ENCODE measurements at places on chromosomes 4 and X.

DNA sequence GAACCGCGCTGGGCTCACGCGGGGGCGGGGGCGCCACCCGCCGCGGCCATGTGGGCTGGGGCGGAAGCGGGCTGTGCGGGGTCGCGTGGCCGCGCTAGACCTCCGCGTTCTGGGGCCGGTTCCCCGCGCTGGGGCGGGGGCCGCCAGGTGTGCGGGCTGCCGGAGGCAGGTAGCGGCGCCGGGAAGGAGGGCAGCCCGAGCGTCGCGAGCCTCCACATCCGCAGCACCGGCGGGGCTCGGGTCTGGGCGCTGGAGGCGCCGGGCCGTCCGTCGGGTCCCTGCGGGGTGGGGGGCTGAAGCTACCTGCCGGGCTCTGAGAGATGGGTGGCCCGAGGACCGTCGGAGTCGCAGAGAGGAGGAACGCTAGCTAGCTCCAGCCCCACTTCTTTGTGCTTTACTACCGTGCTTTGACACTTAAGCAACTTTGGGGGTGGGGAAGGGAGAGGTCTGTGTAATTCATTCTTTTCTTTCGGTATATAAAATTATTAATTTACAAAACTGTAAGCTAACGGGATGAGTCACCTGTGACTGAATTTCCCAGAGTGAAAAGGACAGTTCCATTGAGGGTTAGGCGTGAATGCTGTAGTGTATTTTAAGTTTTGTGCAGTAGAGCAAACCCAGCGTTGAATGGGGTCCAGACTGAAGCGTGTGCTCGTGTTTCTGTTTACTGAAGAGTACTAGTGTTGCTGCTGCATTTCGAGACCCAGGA is 689 bp downstream of the METAP1 start:
- DNase-seq: peak; percentile 19

DNA sequence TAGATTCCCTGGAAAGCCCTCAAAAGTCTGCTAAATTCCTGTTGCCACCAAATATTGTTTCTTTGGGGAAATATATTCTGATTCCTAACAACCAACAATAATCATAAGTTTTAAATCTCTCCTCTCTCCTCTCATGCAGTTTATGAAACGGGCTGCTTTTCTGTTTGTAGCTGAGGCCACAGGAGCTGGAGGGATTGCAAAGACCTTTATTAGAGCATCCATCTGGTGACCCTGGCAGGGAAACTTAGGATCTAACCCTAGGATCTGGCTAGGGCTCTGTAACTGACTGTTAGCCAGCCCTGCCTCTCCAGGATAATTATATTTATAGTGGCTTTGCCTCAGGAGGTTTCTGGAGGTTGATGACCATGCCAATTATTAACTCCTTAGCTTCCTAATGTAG is 56.9 kb downstream of the SMAD1 start:
- no peak for DNase-seq

GRCh38 chrX:31038575-31039326 is 33.1 kb downstream of the FTHL17 start:
- DNase-seq: no peak

DNA sequence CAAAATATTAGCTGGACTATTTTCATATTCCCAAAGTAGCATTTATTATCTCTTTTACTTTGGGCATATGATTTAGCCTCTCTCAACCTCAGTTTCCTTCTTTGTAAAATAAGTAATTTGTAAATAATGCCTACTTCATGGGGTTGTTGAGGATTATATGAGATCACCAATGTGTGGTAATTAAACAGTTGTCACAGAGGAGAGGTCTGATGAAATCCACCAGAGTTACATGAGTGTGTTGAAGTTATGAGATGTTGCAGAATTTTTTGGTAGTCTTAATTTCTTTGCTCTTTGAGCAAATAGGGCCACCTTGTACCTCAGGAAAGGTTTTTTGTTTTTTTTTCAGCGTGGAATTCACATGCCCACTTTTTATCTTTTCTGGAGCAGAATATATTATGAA is 1.4 kb downstream of the COX7B start:
- DNase-seq: no peak

GRCh38 chr4:112931001-112931400 is 118.5 kb upstream of the ANK2 start:
- no peak for DNase-seq

DNA sequence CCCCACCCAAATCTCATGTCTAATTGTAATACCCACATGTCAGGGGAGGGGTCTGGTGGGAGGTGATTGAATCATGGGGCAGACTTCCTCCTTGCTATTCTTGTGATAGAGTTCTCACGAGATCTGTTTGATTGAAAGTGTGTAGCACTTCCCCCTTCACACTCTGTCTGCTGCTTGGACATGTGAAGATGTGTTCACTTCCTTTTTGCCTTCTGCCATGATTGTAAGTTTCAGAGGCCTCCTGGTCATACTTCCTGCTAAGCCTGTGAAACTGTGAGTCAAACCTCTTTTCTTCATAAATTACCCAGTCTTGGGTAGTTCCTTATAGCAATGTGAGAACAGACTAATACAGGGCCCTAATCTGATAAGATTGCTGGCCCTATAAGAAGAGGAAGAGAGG is 1514.8 kb downstream of the RPA4 start:
- DNase-seq: no peak

- no peak for DNase-seq
These were observed 47.5 kb downstream of the ZGRF1 start for GRCh38 chr4:112589206-112589605.

- no peak for DNase-seq
These were observed 8.2 kb upstream of the GPR78 start for GRCh38 chr4:8571702-8572685.

DNA sequence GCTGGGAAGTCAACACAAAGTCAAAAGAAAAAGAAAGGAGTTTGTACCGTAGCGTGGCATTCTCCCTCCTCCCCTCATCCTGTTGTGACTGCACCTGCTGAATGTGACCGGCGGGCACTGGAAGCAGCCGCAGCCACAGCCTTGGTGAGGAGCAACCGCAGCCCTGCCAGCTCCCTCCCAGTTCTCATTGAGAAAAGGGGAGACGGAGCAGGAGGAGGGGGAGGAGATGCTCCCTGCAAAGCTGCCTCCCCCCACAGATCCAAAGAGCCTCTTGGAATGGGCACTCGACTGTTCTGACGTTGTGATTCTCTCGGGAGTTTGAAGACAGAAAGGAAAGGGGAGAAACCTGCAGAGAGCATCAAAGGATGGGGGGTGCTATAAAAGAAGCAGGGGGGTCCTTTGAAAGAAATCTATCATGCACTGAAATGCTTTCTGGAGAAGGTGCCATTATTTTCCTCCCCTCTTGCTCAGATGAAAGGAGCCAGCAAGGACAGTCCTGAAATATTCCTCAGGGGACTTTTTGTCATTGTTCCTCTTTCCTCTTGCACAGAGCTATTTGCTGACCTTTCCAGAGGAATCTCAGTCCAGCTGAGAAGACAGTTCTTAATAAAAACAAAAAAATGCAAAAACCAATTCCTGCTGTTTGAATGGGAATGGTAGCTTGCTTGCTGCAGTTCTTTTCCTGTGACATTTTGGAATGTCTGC is 429.7 kb downstream of the MAPK10 start:
- DNase-seq: peak; percentile 83

- no peak for DNase-seq
These were observed 24.2 kb downstream of the L1CAM start for GRCh38 chrX:153861733-153862310.

GRCh38 chrX:104254442-104255115 is at the start of gene ESX1:
ESX1 (minus strand) TSS chrX:104254933; CDS start chrX:104254849, 84 bp downstream.
- no peak for DNase-seq

GRCh38 chr4:174524242-174524641 is 2.0 kb upstream of the HPGD start:
- DNase-seq: no peak

DNA sequence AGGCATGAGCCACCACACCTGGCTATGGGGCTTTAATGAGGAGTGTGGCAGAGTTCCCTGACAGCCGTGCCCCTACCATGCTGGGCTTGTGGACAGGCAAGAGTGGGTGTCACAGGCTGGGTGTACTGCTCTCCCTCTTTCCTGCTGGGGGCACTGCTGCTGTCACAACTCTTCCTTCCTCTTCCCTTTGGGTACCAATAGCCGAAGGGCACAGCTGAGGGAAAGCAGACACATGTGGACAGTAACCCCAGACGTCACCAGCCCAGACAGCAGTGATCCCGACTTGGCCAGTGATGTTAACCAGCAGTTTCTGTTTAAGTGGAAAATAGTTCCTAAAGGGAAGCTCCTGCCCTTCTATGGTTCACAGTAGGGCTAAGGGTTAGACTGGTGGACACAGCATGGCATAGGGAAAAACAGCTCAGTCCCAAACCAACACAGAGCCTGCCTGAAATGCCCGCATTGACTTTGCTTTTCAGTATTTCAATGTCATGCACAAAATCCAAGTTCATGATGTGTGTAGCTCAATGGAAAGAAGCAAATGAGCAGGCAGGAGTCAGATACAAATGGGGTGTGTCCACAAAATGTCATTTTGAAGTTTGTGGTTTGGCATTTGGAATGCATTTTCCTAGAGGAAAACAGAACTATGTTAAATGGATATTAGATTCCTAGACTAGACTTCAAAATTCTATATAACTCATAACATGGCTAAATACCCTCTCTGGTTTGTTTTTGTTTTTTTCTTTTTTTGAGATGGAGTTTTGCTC is 24.9 kb upstream of the DDX3X start:
- DNase-seq: no peak

GRCh38 chrX:35726176-35726575 is 72.0 kb upstream of the MAGEB16 start:
- no peak for DNase-seq

GRCh38 chr4:73751166-73751565 is 10.8 kb downstream of the CXCL8 start:
- no peak for DNase-seq

GRCh38 chr4:159549098-159549518 is 446.2 kb downstream of the RAPGEF2 start:
- DNase-seq: no peak

- no peak for DNase-seq
These were observed 89.3 kb downstream of the APBB2 start for GRCh38 chr4:41124916-41125548.

DNA sequence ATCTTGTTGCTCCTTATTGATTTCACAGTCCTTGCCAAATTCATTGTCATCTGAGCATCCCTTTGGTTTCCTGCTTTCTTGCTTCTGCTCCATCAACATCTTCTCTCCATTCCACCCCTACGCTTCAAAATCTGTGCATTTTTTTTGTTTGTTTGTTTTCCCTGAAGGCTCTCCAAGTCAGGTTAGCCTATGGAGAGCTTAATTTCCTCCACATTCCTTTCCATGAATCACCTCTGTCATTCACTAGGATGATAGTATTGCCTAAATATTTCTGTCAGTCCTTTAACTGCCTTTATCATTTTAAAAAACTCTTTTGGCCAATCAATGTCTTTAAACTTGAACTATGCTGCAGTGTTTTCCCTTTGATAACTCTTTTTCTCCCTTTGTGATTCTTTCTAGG is 67.7 kb downstream of the PPARGC1A start:
- no peak for DNase-seq

- DNase-seq: no peak
These were observed 130.1 kb downstream of the KLHL34 start for GRCh38 chrX:21528076-21528475.

GRCh38 chr4:163540977-163541376 is 46.5 kb downstream of the TMA16 start:
- no peak for DNase-seq

- DNase-seq: no peak
These were observed 98.3 kb downstream of the SHROOM3 start for GRCh38 chr4:76533314-76533713.

DNA sequence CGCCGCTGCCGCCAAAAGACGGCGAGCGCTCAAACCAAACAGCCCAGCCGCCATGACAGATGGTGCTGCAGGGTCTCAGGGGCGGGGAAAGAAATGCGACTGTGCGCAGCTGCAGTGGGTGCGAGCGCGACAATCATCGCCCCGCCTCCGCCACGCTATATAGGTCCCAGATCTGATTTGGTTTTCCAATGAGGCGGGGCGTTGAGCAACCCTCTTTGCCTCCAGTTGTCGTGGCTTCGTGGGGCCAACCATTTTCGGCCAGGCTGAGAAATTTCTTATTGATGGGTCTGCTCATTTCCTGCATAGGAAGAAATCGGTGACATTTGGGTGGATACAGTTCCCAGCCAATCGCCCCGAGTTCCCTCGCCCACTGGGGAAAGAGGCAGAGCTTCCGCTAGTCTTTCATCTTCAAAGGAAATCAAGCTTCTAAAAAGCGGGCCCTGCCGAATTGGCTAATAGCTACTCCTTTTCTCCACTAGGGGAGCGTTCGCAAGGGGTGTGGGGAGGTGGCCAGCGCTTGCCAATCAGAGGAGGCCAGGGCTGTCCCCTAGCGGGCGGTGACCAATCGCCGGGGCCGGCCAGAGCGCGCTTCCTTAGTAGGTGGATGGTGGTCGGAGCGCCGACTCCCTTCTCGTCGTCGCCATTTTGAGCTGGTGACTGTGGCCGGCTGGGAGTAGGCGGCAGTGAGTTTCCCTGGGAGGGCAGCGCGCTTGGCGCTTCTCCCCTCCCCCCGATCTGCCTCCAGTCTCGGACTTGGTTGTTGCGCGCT is at the start of the genes NDUFB11 and RBM10:
Gene NDUFB11, minus strand, starts transcription at position 77 of the 769 bp plus-strand sequence. Its CDS starts 23 bp downstream, at position 54.
Gene RBM10, plus strand, starts transcription at position 596 of the 769 bp plus-strand sequence. CDS start 2,261 bp downstream, outside the sequence.
- DNase-seq: peak; percentile 79

GRCh38 chr4:41287005-41287404 is 30.3 kb downstream of the UCHL1 start:
- DNase-seq: no peak

GRCh38 chr4:119016636-119017035 is 119.0 kb upstream of the MYOZ2 start:
- DNase-seq: no peak

- DNase-seq: no peak
These were observed 424.3 kb downstream of the ARAP2 start for GRCh38 chr4:35820003-35820402.

DNA sequence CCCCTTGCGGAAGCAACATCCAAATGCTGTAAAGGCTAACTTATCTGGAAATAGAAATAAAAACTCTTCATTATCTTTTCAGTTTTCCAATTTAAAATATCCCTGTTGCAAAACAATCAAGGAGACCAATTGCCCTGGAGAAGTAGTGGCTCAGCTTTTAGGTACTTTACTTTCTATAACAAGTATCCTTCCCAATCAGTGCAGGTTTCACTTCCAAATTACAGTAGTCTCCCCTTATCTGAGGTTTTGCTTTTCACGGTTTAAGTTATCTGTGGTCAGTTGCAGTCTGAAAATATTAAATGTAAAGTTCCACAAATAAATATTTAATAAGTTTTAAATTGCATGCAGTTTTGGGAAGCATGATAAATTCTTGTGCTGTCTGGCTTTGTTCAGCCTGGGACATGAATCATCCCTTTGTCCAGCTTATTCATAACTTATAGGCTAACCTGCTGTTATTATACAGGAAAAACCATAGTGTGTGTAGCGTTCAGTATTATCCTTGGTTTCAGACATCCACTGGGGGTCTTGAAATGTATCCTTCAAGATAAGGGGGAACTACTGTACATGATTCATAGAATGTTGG is 973.1 kb upstream of the GRID2 start:
- DNase-seq: no peak

DNA sequence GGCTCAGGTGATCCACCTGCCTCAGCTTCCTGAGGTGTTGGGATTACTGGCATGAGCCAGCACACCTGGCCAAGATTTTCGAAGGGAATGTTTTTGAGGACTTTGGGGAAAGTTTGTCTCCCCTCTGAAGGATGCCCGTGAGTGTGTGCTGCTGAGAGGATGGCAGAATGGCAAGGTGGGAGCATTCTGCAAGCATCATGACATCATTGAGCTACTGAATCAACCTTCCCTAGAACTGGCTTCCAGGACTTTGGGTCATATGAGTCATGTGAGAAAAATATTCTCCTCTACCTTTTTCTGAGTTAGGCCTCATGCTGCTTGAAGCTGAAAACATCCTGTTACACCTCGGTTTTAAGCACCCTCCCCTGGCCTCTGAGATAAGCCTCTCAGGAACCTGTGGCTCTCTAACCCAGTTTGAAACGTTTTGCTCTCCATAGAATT is 31.0 kb downstream of the TMEM131L start:
- DNase-seq: no peak

Data from DMS79 treated with DMSO at 0.1 percent for 48 hours (cell line).